Omental fat pad (tissue), 4 donors: ENCODE measurements at places on chromosomes 3 and 15.

DNA sequence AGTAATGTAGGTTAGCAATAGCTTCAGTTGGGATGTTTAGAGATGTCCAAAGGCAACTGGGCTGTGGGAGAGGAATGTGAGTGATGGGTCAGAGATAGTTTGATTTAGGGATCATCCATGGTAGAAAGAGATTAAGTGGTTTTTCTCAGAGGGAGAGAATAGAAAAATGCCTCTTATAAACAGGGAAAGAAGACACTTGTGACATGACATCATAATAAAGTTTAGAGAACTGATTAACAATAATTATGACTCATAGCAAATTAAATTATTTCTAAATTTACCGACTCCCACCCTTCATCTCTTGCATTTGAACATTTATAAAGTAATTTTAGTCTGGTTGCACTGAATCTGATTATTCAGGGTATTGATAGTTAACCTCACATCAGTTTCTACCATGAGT is 145.1 kb downstream of the CDIN1 start:
- DNase-seq: no peak

DNA sequence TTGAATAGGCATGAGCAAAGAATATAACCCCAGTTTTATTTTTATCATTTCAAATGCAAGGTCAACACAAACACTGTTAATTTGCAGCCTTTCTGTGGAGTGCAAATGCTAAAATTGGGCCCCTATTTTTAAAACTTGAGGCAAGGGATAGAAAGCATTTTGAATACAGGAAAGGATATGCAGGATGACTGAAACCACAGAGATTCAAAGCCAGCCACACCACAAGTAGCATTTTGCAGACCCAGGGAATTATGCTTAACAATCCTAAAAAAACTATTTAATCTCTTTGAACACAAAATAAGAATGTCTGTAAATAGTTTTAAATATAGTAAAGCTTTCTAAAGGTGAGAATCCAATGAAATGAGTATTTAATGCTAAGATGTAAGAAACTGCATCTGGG is 62.9 kb upstream of the TRPC1 start:
- DNase-seq: no peak

GRCh38 chr3:22922317-22922716 is 280.8 kb upstream of the UBE2E2 start:
- no peak for DNase-seq

DNA sequence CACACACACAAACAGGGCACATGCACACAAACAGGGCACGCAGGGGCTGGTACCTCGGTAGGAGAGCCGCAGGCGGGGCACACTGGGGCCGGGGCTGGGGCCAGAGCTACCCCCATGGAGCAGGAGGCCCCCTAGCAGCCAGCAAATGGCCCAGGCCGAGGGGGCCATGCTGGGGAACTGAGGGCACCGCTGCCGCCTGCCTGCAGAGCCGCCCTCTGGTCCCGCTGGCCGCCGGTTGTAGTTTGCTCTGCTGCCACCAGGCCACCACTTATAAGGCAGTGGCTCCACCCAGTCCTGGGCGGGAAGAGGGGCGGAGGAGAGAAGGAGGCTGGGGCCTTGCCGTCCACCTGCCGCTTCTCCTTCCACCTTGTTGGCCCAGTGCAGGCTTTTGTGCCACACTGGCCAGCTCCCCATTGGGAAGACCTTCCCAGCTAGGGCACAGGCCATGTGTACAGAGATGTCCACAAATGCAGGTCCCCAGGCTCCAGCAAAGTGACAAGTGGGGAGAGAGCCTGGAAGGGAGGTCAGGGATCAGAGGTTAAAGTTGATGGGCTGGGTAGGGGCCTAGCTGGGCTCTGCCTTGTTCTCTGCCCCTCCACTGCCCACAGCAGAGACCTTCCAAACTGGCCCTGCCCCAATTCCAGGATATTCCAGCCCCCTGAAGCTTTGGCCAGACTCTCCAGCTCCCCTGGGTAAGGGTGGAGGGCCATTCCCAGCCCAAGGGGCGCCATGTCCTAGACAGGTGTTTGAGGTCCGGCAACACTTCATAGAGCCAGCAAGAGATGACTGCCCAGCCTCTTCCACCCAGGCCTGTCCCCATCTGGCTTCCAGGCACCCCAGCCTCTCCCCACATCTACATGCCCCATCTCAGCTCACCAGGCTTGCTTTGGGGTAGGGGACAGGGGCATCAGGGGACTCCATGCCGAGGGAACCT is at the start of gene SEMA3G:
Gene SEMA3G (minus strand): TSS at position 244 of the 934 bp plus-strand sequence. CDS start 76 bp downstream, at position 168.
- DNase-seq: no peak

GRCh38 chr3:156657862-156658731 is 16.3 kb upstream of the TIPARP start:
- DNase-seq: no peak

GRCh38 chr3:48394391-48394790 is 22.4 kb downstream of the FBXW12 start:
- no peak for DNase-seq

- DNase-seq: no peak
Measured at GRCh38 chr3:101518421-101518871, 5.4 kb upstream of the SENP7 start.

GRCh38 chr15:90816401-90817116 is 51.8 kb upstream of the FURIN start:
- no peak for DNase-seq

- no peak for DNase-seq
Measured at GRCh38 chr3:108287146-108287545, 9.2 kb upstream of the HHLA2 start.
